DND-41 (cell line): ENCODE measurements at places on chromosomes 13 and 19.

- no peak for DNase-seq
- no peak overlapping the region for H3K27ac ChIP-seq
- H3K4me1 ChIP-seq = peaks cover 41% of the 10 kb centered on the region
- H3K27me3 ChIP-seq = no peaks in the 10 kb centered on the region
- no peaks in the 10 kb centered on the region for H3K36me3 ChIP-seq
- no peak overlapping the region for H3K4me3 ChIP-seq
Measured at GRCh38 chr13:95679722-95680121, 2.8 kb downstream of the DNAJC3 start.

DNA sequence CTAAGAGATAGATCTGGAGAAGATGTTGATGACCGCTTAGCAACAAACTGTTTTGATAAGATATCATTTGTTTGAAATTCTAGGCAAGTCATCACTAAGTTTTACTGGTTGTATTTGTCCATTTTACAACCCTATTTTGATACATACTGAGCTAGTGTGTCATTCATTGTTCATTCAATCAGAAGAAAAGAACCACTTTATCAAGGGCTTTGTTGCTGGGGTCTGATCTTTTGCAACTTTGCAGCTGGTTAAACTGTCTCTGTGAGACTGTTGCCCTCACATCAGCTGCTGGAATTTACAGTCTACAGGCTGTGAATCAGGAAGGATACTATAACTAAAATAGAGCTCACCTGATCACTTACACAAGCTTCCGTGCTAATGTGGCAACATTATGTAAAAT is 290.5 kb downstream of the RFC3 start:
- no peak for DNase-seq
- no peak overlapping the region for H3K4me3 ChIP-seq
- H3K27ac ChIP-seq = no peak overlapping the region
- H3K27me3 ChIP-seq = no peaks in the 10 kb centered on the region
- no peaks in the 10 kb centered on the region for H3K4me1 ChIP-seq

GRCh38 chr13:107034236-107034872 is 466.4 kb upstream of the ARGLU1 start:
- DNase-seq = no peak
- H3K36me3 ChIP-seq = no peaks in the 10 kb centered on the region
- no peak overlapping the region for H3K4me3 ChIP-seq
- H3K27me3 ChIP-seq = no peaks in the 10 kb centered on the region
- no peak overlapping the region for H3K27ac ChIP-seq

- H3K27me3 ChIP-seq = no peaks in the 10 kb centered on the region
- no peak overlapping the region for H3K4me3 ChIP-seq
- H3K27ac ChIP-seq = no peak overlapping the region
- peaks cover 85% of the 10 kb centered on the region for H3K36me3 ChIP-seq
Measured at GRCh38 chr13:48477191-48477855, 55.6 kb downstream of the RCBTB2 start.

DNA sequence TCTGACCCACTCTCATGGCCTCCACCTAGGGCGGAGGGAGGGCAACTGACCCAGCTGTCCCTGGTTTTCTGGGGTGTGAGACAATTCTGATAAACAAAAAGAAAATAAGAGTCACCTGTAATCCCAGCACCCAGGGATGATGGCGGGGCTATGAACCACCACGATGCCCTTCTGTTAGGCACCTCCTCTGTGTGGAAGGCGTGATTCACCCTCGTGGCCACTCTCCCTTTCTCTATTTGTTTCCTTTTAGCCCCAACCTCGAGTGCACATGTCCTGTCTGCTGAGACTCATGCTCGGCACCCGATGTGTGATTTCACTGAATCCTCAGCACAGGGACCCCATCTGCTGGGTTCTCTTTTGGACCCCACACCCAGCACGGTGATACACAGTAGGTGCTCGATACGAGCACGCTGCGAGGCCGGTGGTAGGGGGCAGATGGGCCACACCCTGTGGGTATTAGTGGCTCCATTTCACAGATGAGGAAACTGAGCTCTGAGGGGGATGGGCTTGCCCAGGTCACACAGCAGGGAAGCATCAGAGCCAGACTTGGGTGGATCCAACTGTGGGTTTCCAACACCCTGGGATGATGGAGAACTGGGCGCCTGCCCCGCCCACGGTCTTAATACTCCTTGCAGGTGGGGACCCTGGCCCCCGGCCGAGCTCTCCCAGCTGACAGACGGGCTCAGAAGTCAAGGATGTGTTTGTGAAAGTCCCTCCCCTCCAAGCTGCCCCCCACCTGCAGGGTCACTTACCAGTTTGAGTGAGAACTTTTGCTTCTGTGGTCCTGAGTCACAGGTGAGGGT is 24.9 kb downstream of the VRK3 start:
- no peak overlapping the region for H3K4me3 ChIP-seq
- no peak for DNase-seq
- no peaks in the 10 kb centered on the region for H3K27me3 ChIP-seq
- H3K4me1 ChIP-seq = no peaks in the 10 kb centered on the region
- peaks cover 81% of the 10 kb centered on the region for H3K36me3 ChIP-seq

DNA sequence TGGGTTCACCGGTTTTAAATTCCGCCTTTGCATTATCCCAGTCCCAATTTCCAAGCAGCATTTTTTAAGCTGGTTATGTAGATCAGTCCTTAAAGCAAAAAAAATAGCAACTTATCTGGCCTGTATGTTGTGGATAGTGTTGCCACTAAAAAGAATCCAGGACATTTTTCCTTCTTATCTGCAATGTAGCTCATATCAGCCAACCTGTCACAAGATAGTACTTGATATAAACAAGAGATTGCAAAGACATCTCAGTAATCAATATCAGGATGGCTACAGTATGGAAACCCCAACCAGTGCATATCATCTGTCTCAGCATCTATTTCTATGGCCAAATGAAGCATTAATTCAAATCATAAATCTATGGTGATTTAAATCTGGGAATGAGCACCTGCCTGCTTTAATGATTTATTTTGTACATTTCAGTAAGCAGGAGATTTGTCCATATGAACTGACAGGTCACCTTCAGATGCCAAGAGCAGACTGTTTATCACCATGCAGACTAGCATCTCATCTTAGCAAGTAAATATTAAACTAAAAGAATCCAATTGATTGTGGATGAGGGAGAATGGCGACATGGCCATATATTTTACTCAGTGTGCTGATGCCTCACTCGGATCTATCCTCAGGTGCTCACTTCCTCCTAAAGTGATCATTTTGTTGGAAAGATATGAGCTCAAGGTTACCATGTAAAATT is 240.4 kb downstream of the DACH1 start:
- no peak for DNase-seq
- no peak overlapping the region for H3K4me3 ChIP-seq
- no peak overlapping the region for H3K27ac ChIP-seq
- H3K36me3 ChIP-seq = no peaks in the 10 kb centered on the region

- no peak overlapping the region for H3K27ac ChIP-seq
- peaks cover 49% of the 10 kb centered on the region for H3K36me3 ChIP-seq
- H3K27me3 ChIP-seq = no peaks in the 10 kb centered on the region
- no peak for DNase-seq
Measured at GRCh38 chr19:37333457-37333856, 37.4 kb upstream of the ZNF527 start.

GRCh38 chr19:46726551-46726950 is 9.6 kb upstream of the PRKD2 start:
- H3K27me3 ChIP-seq = no peaks in the 10 kb centered on the region
- no peak overlapping the region for H3K4me3 ChIP-seq
- H3K36me3 ChIP-seq = peaks cover 100% of the 10 kb centered on the region
- no peak for DNase-seq
- H3K4me1 ChIP-seq = 0 out of 2 replicates have a peak, but pooled peaks cover under 1% of the 10 kb centered on the region

- no peaks in the 10 kb centered on the region for H3K4me1 ChIP-seq
- H3K4me3 ChIP-seq = no peak overlapping the region
- no peaks in the 10 kb centered on the region for H3K27me3 ChIP-seq
- no peaks in the 10 kb centered on the region for H3K36me3 ChIP-seq
- DNase-seq = no peak
- no peak overlapping the region for H3K27ac ChIP-seq
Measured at GRCh38 chr13:84607261-84608013, 725.2 kb upstream of the SLITRK1 start.

DNA sequence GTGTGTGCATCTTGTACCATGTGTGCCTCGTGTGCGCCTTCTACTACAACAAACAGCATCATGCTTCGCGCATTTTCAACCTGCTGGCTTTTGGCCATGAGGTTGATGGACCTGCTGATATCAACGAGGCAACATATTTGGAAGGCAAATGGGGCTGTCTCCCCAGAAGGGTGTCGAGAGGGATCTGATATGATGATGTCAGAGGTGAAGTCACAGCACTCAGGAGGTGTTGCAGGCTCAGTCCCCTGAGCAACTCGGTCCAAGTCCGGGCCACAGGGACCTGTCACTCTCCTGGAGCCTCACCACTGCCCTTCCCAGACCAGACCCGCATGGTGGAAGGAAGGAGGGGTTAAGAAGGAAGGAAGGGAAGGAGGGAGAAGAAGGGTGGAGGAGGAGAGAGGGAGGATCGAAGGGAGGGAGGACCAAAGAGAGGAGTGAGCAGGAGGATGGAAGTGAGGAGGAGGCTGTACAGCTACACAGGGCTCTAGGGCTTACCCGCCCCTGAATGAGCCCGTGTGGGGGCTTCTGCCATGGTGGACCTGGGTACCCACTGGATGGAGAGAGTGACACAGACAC is 6.7 kb upstream of the C13orf46 start:
- no peak overlapping the region for H3K27ac ChIP-seq
- no peaks in the 10 kb centered on the region for H3K4me1 ChIP-seq
- H3K36me3 ChIP-seq = peaks cover 51% of the 10 kb centered on the region
- no peak overlapping the region for H3K4me3 ChIP-seq
- no peaks in the 10 kb centered on the region for H3K27me3 ChIP-seq

GRCh38 chr19:33376423-33376822 is 2.9 kb downstream of the CEBPG start:
- H3K27me3 ChIP-seq = no peaks in the 10 kb centered on the region
- peaks cover 40% of the 10 kb centered on the region for H3K4me1 ChIP-seq
- DNase-seq = no peak
- peaks cover 39% of the 10 kb centered on the region for H3K36me3 ChIP-seq

DNA sequence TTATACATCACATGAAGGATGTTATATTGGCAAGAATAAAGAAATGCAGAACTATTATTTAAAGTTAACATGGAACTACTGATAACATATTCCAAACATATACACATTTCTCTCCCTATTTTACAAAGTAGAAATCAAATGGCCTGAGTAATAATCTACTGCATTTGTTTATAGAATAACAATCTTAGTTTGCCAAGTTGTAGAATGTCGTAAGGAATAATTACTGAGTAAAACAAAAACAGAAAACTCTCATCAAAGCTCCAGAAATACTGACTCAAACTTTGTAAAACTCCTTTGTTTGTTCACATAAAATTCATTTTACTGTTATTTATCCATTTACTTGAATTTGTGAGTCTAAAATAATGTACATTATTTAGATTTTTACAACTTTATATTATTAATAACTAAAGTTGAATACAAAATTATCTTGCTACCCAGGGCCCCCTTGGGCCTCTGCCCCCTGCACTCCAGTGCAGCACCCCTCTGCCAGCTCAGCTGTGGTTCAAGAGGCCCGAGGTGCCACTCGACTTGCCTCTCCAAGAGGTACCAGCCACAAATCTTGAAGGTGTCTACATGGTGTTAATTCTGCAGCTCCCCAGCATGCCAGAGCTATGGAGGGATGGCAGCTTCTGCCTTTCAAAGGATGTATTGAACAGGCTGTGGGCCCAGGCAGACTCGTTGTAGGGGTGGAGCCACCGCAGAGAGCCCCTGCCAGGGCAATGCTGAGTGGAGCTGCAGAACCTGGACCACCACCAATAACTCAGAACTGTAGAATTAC is 2819.7 kb downstream of the PCDH9 start:
- H3K27me3 ChIP-seq = no peaks in the 10 kb centered on the region
- no peak overlapping the region for H3K4me3 ChIP-seq
- no peak overlapping the region for H3K27ac ChIP-seq
- H3K4me1 ChIP-seq = no peaks in the 10 kb centered on the region

GRCh38 chr13:35984776-35985453 is 146.3 kb downstream of the DCLK1 start:
- no peak for DNase-seq
- no peak overlapping the region for H3K27ac ChIP-seq
- no peaks in the 10 kb centered on the region for H3K27me3 ChIP-seq
- no peak overlapping the region for H3K4me3 ChIP-seq

- DNase-seq = no peak
- H3K27me3 ChIP-seq = no peaks in the 10 kb centered on the region
- no peak overlapping the region for H3K4me3 ChIP-seq
- H3K4me1 ChIP-seq = peaks cover 1% of the 10 kb centered on the region; the same call in 1 of the 2 replicates
- no peak overlapping the region for H3K27ac ChIP-seq
- H3K36me3 ChIP-seq = no peaks in the 10 kb centered on the region
Measured at GRCh38 chr13:30401347-30401746, 20.9 kb upstream of the UBE2L5 start.

GRCh38 chr19:55809381-55810058 is 22.3 kb downstream of the NLRP11 start:
- H3K27me3 ChIP-seq = no peaks in the 10 kb centered on the region
- no peaks in the 10 kb centered on the region for H3K36me3 ChIP-seq
- peak; percentile 10 for DNase-seq
- no peak overlapping the region for H3K4me3 ChIP-seq
- H3K27ac ChIP-seq = no peak overlapping the region

- peak overlapping the region; percentile 48 for H3K4me3 ChIP-seq
- H3K27me3 ChIP-seq = no peaks in the 10 kb centered on the region
- DNase-seq = no peak
- H3K36me3 ChIP-seq = peaks cover 7% of the 10 kb centered on the region; the same call in 1 of the 2 replicates
- peaks cover 30% of the 10 kb centered on the region for H3K4me1 ChIP-seq
Measured at GRCh38 chr19:53131727-53132126, 983 bp downstream of the ZNF415 start.

DNA sequence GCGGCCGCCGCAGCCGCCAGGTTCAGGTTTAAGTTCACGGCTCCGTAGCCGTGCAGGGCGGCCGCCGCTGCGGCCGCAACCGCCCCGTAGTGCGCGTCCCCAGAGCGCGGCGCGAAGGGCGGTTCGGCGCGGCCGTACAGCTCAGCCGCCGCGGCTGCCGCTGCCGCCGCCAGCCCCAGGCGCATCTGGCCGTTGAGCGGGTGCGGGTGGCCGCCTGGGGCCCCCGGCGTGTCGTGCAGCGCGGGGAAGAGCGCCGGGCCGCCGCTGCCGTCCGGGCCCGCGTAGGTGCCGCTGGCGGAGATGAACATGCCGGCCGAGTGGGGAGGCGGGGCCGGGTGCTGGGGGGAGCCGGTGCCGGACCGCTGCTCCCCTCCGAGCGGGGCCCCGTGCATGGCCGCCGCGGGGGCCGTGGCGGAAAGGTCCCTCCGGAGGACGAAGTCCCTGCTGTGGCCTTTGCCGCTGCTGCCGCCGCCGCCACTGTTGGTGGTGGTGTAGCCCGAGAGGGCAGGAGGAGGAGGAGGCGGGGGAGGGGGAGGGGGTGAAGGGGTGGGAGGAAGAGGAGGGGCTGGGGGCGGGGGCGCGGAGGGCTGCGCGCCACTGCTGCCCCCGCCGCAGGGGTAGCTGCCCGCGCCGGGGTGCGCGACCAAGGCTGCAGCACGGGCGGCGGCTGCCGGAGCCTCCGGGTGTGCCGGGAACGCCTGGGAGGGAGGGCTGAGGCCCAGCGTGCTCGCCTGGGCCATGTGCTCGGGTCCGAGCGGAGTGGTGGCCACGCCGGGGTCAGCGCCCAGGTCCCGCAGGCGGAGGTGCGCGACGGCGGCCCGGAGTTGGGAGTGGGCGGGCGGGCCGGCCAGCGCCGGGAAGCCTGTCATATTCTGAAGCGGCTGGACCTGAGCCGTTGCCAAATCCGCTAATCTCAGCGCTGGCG is 654 bp downstream of the ZIC5 start:
- peak overlapping the region; percentile 82 for H3K4me3 ChIP-seq
- H3K27ac ChIP-seq = peak overlapping the region; percentile 40
- peak; percentile 37 for DNase-seq
- H3K4me1 ChIP-seq = peaks cover 12% of the 10 kb centered on the region
- no peaks in the 10 kb centered on the region for H3K36me3 ChIP-seq
